GDM1 (cell line): ENCODE measurements at places on chromosomes 1 and 21.

DNA sequence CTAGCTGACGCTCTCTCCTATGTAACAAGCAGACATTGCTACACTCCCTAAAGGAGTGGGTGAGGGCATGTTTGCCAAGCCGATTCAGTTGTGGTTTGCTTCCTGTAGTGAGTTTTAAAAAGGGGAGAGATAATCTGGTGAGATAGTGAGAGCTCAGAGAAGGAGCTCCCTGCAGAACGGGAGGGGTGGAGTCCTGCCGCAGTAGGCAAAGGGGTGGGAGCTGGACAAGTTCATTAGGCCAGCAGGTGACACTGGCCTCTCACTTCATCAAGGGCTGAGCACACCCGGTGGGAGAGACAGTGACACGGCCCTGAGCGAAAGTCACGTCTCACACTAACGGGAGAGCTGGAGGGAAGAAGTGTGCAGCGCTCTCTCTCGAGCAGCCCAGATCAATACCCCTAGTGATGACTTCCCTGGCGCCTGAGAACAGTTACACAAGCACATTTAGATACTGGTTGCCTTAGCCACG lies 144.0 kb upstream of the CD34 start:
- no peak for DNase-seq

- no peak for DNase-seq
These were observed 8.1 kb downstream of the PSMG1 start for GRCh38 chr21:39175154-39175553.

DNA sequence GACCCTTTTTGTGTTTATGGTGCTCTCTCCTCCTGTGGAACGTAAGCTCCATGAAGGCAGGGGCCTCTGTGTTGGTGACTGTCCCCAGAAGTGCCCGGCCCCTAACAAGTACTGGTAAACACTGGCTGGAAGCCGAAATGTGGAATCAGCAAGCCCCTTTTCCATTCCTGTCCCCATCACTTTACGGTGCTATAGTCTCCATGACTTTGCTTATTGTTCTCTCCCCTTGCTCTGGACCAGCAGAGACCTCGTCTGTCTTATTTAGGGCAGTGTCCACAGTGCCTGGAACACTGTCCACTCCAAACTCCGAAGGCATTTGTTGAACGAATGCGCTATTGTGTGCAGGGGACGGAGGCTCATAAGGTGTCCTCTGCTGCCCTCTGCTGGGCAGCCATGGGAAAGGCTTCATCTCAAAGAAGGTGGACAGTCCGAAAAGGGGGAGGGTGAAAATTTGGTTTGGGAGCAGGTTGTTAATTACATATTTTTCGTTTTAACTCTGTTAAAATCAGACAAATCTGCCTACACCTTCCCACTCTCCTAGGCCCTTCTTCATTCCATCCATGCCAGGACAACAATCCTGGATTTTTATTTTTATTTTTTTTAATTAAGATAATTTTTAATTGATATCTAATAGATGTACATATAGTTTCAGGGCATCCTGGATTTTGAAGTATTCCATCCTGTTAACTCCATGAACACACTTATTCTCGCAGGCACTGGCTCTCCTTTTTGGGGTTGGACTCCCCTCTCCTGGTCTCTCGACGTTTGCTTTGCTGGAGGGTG lies 115.6 kb downstream of the PGBD5 start:
- peak; percentile 19 for DNase-seq

DNA sequence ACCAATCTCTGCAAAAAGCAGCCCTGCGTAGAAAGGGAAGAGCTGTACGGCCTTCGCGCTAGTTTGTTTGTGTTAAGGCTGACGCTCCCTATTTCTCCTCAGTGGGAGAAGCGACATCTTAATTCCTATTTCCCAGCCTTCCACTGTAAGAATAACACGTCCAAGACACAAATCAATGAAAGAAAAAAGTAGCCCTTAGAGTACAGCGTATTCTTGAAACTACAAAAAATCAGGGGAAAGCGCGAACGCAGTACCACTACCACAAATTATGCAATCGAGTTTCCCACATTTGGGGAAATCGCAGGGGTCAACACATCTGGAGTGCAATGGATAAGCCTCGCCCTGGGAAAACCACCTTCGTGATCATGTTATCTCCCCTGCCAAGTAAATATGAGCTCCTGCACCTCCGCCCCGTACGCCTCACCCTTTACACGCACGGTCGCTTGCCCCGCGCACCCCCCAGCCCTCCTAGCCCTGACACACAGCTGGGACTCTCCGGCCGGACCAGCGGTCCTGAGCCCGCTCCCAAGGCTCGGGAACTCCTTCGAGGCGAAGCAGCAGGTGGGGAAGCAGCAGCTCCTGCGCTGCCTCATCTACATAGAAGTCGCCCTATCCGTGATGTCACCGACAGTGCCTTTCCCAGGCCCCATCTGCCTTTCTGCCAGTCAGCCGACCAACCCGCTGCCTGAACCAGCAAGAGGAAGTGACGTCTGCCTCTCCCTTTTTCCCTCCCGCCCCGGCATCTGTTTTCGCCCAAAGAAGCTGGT lies 94.7 kb downstream of the PPIAL4G start:
- DNase-seq = no peak

DNA sequence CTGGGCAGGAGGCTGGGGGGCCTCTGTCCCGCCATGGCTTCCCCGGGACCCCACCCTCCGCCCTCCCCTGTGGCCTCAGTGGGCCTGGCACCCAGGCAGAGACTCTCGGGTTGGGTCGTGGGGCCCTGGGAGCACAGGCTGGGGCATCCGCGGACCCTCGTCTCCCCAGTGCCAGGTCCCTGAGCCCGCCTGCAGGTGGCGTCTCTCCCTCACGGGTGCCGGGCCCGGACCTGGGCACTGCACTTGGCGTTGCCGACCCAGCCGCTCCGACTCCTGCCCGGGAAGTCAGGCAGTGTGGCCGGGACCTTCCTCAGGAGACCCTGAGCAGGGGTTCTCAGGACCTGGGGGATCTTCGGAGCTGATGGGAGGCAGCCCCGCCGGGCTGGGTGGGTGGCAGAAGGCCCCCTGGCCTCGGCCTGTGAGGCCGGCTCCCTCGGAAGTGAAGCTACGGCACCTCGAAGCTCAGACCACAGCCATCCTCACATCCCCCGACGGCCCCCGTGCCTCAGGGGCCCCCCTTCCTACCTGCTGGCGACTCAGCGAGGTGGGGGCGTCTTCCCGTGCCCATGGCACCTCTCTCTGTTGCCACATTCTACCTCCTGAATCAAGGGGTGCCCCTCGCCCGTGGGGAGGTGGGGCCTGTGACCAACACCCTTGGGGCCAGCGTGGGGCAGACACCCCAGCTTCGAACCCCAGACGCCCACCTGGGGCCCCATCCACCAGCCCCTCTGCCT lies 6.4 kb upstream of the C1orf159 start:
- DNase-seq = peak; percentile 55

- DNase-seq = no peak
These were observed 52.0 kb upstream of the SMYD2 start for GRCh38 chr1:214228976-214229375.

DNA sequence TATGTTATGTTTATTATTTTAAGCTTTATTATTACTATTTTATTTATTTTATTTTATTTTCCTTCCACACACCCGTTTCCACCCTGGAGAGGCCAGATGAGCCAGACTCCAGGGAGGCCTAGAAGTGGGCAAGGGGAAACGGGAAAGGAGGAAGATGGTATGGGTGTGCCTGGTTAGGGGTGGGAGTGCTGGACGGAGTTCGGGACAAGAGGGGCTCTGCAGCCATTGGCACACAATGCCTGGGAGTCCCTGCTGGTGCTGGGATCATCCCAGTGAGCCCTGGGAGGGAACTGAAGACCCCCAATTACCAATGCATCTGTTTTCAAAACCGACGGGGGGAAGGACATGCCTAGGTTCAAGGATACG lies 468 bp upstream of the MX1 start:
- DNase-seq = no peak

DNA sequence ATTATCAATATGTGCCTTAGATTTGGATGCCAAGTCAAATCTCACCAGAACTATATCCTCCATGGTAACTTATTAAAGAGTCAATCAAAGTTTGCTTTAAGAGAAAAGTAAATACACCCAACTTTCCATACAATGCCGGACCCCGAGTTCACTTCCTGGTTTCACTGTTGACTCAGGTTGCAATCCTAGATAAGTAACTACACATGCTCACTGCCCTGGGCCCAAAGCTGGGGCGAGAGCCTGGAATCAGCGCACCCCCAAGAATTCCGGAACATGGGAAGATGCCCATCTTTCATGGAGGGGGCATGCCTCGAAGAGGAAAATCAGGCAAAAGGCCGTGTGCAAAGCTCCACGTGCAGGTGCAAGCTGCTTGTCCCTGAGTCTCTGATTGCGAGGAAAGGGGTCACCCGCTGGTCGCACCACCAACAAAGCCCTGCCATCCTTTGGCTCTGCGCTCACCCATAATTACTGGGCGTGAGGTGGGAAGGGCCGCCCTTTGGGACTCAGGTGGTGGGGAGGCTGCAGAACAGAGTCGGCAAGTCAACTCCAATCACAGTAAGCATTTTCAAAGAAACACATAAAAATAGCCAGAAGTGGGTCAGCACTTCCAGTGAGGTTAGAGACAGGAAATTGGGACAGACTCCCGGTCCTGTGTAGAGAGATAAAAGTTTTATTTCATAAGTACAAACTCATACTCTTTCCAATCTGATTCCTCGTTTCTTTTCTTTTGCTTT lies 167.7 kb downstream of the TOMM20 start:
- peak; percentile 49 for DNase-seq

- DNase-seq = no peak
These were observed 37.6 kb upstream of the PLA2G5 start for GRCh38 chr1:20032425-20032824.

- no peak for DNase-seq
These were observed 17.9 kb downstream of the PTPRF start for GRCh38 chr1:43548285-43549271.

DNA sequence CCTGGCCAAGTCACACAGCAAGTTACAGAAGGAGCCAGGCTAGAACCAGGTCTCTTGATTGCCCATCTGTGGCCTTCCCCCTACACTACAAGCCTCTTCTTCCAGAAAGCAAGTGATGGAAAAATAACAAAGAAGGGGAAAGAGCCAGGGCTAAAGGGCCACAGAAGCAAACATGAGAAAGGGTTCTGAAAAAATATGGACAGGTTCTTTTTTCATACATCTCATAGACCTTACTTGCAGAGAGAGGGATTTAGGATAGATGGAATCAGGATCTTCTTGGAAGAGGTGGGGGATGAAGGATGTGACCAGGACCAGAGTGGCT lies 3.2 kb downstream of the RHBG start:
- DNase-seq = no peak

GRCh38 chr1:27981145-27981544 lies 21.4 kb downstream of the XKR8 start:
- no peak for DNase-seq

DNA sequence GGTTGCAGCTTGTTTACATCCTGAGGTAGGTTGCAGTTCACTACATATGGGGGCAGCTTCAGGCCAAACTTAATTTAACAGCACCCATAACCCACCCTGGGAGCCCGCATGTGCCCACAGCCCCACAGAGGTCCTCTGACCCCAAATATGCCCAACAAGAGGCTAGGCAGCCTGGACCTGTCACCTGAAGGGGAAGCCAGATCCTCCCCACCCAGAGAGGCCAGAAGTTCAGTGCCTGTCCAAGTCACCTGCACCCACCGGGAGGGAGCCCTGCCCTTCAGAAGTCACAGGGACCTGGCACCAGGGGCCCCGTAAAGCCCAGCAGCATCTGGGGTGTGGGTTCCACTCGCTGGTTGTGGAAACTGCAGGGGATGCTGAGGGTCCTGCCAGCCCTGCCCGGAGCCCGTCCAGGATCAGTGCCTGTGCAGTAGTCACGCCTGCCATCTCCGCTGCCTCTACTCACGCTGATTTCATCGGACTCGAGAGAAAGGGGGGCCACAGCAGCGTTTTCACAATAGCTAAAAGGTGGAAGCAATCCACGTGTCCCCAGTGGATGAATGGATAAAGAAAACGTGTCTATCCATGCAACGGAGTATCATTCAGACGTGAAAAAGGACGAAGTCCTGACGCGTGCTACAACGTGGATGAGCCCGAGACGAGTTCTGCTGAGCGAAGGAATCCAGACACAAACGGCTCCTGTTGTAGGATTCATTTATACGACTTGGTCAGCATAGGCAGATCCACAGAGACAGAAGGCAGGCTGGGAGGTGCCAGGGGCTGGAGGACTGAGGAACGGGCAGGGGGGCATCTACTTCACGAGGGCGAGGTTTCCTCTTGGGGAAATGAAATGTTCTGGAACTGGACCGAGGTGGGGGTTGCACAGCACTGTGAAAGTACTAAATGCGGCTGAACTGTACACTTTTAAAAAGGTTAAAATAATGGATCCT lies 33.9 kb upstream of the COL6A2 start:
- DNase-seq = no peak

GRCh38 chr1:235854347-235854746 lies 12.4 kb downstream of the LYST start:
- no peak for DNase-seq

- no peak for DNase-seq
These were observed 31.3 kb upstream of the ACTRT2 start for GRCh38 chr1:2989976-2990375.

GRCh38 chr1:25675729-25676476 lies 59.3 kb downstream of the MAN1C1 start:
- no peak for DNase-seq

DNA sequence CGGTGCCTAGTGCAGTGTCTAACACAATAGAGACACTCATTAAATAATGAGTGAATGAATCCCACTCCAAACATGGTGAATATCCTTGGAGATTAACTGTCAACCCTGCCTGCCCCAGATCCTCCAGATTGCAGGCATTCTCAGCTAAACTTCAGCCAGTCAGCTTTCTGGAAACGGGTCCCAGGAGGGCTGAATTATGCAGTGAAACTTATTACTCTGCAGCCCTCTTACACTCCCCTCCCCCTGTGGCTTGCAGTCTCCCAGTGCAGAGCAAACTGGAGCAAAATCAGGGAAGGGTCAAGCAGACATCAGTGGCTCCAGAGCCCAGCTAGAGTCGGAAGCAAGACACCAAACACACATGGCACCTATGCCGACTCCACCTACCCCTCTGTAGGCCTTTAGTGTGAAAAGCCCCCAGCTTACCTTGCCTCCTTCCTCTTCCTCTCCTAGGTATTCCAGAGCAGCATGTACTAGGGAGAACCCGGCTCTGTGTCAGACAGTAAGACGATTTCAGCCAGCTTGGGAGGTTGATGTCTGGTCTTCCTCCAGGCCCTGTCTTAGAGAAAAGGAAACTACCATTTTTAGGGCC lies 6.5 kb upstream of the RGS16 start:
- no peak for DNase-seq
